ENCODE measurements at places on chromosomes 2 and 18. TPM values are rescaled to one million over a fixed set of nuclear protein-coding genes. Genes with fewer than 3 reads are reported as not detected.

Gene MDH1B
- 0.34 TPM for total RNA-seq

Gene MATN3
- total RNA-seq, result not detected

Gene CYBRD1
- total RNA-seq, result 0.89 TPM

Gene CFAP210
- total RNA-seq, result not detected

DNA sequence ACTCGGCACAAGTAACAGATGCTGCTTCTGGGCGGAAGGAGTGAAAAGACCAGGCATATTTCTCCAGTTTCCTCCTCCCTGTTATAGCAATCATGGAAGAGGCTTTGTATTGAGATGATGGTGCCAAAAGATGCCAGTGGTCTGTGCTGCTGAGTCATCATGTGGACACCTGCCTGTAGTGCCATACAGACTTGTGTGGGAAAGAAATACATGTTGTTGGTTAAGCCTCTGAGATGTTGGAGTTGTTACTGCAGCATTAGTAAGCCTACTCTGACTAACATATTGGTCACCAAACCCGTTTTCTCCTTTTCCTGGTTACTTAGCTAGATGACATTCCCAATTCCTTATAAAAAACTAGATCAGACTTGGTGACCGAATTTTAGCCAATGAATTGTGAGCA, 356.9 kb downstream of the ZNF521 start:
- H3K4me3 ChIP-seq, result no peak overlapping the region
- no peaks in the 10 kb centered on the region for H3K36me3 ChIP-seq
- no peaks in the 10 kb centered on the region for H3K27me3 ChIP-seq
- H3K4me1 ChIP-seq, result no peaks in the 10 kb centered on the region

DNA sequence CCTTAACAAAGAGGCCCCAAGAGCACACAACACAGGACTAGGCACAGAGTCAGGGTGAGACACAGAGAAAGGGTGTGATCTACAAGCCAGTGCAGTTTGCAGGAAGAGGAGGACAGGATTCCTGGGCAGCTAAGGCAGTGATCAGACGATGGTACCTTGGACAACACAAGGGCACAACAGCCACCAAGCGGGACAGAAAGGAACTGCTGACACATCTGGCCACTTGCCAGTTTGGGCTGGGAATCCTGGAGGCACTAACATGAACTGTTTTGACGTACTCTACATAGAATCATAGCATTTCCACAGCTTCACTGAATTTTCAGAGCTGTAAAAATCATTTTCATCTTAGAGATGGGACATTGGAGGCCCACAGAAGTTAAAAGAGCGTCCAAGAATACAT, 221.5 kb upstream of the SLC35G4 start:
- no peak for DNase-seq
- H3K27me3 ChIP-seq, result no peaks in the 10 kb centered on the region
- H3K36me3 ChIP-seq, result no peaks in the 10 kb centered on the region
- no peak overlapping the region for H3K27ac ChIP-seq
- no peaks in the 10 kb centered on the region for H3K4me1 ChIP-seq

DNA sequence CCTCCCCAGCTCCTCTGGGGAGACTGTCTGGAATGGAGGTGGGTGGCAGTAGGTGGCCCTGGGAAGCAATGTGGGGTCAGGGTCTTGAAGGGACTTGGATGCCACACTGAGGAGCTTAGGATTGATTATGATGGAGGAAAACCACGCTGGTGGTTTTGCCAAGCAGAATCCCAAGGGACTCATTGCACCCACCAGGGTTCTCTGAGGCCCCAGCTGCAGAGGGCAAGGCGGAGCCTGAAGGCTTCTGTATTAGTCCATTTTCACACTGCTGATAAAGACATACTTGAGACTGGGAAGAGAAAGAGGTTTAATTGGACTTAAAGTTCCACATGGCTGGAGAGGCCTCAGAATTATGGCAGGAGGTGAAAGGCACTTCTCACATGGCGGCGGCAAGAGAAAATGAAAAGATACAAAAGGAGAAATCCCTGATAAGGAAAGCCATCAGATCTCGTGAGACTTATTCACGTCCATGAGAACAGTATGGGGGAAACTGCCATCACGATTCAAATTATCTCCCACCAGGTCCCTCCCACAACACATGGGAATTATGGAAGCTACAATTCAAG, 87.2 kb upstream of the YWHAQ start:
- no peak overlapping the region for H3K4me3 ChIP-seq
- peaks cover 2% of the 10 kb centered on the region for H3K27me3 ChIP-seq
- H3K27ac ChIP-seq, result no peak overlapping the region
- no peak for DNase-seq

DNA sequence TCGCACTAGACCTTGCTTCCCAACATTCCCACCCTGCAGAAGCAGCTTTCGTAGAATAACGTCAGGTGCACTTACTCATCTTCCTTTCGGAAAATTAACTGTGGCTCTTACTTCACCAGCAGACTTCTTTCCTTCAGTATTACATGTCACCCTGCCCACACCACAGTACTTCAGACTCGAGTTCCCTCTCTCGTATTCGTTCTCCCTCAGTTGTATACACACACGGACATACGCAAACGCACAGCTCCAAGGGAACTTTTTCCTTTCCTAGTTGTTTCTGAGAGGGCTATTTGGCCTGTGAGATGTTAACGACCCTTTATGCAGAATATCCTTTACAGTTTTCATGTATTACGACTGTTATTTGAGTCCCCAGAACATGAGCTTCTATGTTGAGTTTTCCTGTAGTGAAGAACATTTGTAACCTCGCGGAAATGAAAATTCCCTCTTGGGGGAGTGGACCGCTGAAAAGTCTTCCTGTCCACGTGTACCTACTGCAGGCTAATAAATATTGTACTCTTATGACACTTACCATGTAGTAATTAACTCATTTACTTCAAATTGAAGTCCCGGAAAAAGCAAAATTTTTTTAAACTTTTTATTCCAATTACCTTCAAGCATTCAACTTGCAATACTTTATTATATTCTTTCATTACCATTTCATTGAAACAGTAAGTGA, 908 bp downstream of the ERLEC1 start:
- no peak for DNase-seq
- H3K4me1 ChIP-seq, result peaks cover 21% of the 10 kb centered on the region
- no peaks in the 10 kb centered on the region for H3K27me3 ChIP-seq
- peaks cover 4% of the 10 kb centered on the region for H3K36me3 ChIP-seq

DNA sequence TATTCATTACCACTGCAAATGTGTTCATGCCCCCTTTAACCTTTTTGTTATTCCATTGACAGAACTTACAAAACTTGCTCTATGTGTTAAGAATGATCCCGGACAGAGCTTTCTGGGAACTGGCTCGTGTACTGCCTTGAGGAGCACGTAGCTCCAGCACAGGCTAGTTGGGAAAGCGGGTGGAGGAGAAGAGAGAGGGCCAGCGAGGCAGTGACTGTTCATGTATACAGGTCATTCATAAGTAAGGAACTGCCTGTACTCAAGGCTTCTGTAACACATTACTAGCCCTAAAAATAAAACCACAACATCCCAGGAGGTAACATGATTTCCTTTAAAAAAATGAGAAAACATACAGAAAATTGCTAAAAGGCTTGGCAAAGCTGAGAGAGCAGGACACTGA, 109.0 kb downstream of the STK39 start:
- peaks cover 4% of the 10 kb centered on the region for H3K4me1 ChIP-seq
- no peak for DNase-seq
- no peak overlapping the region for H3K27ac ChIP-seq
- no peak overlapping the region for H3K4me3 ChIP-seq
- H3K36me3 ChIP-seq, result peaks cover 9% of the 10 kb centered on the region

DNA sequence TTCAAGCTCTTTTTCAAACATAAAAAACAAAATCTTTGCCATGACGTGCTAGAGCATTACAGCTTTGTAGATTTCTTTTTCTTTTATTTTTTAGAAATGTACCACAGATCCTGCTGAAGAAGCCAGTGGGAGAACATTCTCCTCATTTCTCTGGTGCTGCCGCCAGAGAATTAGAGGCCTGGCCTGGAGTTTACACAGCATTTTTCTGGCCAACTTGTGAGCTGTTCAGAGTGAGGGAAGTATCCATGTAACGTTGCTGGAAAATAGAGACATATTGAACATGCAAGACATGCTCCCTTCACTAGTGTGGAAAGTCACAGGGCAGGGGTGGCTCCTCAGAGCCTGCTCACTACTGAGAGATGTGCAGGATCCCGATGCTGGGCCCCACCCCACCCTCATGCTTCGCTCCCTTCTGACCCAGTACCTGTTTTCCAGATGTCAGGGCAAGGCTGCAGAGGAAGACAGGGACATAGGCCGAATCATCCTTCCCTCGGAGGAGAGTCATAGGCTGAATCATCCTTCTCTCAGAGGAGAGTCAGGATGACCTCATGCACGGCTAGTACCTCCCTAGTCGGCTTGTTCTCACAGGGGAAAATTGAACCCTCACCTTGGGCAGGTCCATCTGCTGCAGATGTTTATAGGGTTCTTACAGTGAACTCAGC, 298.5 kb downstream of the INSIG2 start:
- no peaks in the 10 kb centered on the region for H3K27me3 ChIP-seq
- H3K36me3 ChIP-seq, result no peaks in the 10 kb centered on the region
- H3K4me1 ChIP-seq, result no peaks in the 10 kb centered on the region
- H3K4me3 ChIP-seq, result no peak overlapping the region
- no peak overlapping the region for H3K27ac ChIP-seq

- H3K36me3 ChIP-seq, result peaks cover 5% of the 10 kb centered on the region
- peaks cover 9% of the 10 kb centered on the region for H3K4me1 ChIP-seq
- no peak overlapping the region for H3K4me3 ChIP-seq
- no peak overlapping the region for H3K27ac ChIP-seq
- H3K27me3 ChIP-seq, result peaks cover 67% of the 10 kb centered on the region
- no peak for DNase-seq
Observed at GRCh38 chr2:17541531-17541950, 1.0 kb downstream of the VSNL1 start.

GRCh38 chr18:76943542-76944339, 121.4 kb downstream of the ZNF236 start:
- H3K36me3 ChIP-seq, result peaks cover 23% of the 10 kb centered on the region
- H3K4me3 ChIP-seq, result no peak overlapping the region
- no peak for DNase-seq
- peaks cover 18% of the 10 kb centered on the region for H3K4me1 ChIP-seq
- H3K27ac ChIP-seq, result no peak overlapping the region
- no peaks in the 10 kb centered on the region for H3K27me3 ChIP-seq

GRCh38 chr2:30733876-30734520, 73.2 kb downstream of the CAPN13 start:
- DNase-seq, result no peak
- H3K4me3 ChIP-seq, result no peak overlapping the region
- H3K4me1 ChIP-seq, result no peaks in the 10 kb centered on the region
- H3K27ac ChIP-seq, result no peak overlapping the region

GRCh38 chr2:203401-203800, 60.4 kb downstream of the SH3YL1 start:
- DNase-seq, result no peak
- no peaks in the 10 kb centered on the region for H3K36me3 ChIP-seq
- no peak overlapping the region for H3K4me3 ChIP-seq
- H3K27me3 ChIP-seq, result no peaks in the 10 kb centered on the region
- H3K4me1 ChIP-seq, result peaks cover 1% of the 10 kb centered on the region

GRCh38 chr2:64157792-64158191, 13.6 kb upstream of the PELI1 start:
- no peak overlapping the region for H3K4me3 ChIP-seq
- no peak for DNase-seq
- H3K27me3 ChIP-seq, result peaks cover 2% of the 10 kb centered on the region
- no peak overlapping the region for H3K27ac ChIP-seq
- no peaks in the 10 kb centered on the region for H3K4me1 ChIP-seq
